NCI-H2029 treated with DMSO at 0.1 percent for 48 hours (cell line): ENCODE measurements at places on chromosomes 7 and 10.

DNA sequence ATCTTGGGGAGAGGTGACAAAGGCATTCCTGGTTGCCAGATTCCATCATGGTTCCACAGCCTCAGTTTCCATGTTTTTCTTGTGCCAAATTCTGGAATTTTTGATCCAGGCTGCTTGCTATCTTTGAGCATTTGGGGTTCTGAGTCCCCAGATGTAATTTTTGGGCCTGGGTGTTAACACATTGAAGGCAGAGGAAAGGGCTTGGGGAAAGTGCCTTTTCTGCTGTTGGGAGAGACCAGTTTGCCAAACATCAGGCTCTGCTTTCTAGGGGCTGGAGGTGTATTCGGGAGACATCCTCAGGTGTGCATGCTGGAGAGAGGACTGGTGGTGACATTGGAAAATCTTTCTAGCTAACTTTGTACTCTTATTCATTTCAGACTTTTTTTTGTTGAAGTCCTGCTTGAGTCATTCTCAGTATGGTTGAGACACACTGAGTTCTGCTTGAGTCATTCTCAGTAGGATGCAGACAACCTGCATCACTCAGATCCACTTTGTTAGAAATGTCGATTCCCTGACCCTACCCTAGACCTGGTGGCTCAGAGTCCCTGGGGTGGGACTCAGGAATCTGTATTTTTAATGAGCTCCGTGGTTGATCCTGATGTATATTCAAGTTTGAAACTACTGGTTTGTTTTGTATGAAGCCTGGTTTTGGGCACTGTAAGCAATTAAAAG, 101.0 kb downstream of the LRMDA start:
- no peak for DNase-seq

DNA sequence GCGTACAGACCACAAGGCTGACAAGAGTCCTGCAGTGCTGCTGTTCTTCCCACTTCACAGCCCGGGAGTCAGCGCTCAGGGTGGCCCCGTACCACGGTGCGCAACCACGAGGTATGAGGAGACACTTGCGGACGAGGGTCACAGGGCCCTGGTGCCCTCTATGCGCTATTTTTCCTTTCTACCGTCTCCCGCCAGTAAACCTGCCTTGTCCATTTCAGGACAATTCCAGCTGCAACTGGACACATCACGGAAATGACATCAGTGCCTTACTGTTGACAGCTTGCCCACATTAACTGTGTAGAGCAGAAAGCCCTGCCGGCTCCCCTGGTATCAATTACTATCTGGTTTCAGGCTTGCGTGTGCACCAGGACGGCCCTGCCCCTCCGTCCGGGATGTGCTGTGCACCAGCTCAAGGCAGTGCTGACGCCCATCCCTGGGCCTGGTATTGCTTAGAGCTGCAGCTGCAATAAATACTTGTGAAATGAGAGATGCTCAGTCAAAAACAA, 65.1 kb downstream of the ZRANB1 start:
- DNase-seq: no peak

DNA sequence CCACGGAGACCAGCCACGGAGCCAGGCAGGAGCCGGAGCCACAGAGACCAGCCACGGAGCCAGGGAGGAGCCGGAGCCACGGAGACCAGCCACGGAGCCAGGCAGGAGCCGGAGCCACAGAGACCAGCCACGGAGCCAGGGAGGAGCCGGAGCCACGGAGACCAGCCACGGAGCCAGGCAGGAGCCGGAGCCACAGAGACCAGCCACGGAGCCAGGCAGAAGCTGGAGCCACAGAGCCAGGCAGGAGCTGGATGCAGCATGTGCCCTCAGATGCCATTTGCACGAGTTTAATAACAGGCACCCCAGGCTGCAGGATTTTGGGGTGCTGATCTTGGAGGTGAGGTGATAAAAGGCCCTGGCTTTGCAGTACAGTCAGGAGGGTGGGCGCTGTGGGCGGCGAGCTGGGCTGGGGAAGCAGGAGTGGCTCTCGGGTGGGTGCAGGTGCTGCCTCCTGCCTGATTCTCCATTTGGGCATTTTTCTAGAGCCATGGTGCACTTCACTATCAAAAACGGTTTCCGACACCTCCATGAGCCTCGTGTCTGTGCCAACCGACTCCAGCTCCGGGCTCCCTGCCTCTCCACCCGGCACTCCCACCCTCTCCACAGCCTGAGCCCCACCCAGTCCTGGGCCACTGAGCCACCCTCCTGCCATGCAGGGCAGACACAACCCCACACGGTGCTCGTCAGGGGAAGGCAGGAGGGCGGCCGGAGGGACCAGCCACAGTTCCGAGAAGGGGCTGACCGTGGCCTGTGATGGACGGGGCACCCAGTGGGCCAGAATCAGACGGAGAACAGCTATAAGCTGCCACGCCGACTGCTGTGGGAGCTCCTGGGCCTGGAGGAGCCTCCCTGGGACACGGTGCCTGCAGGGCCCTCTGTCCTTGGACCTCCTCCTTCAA, 40.8 kb upstream of the NKX6-2 start:
- no peak for DNase-seq

- no peak for DNase-seq
Measured at GRCh38 chr7:133436014-133436428, 183.1 kb downstream of the EXOC4 start.

GRCh38 chr7:19296617-19297016, 151.4 kb upstream of the FERD3L start:
- no peak for DNase-seq

DNA sequence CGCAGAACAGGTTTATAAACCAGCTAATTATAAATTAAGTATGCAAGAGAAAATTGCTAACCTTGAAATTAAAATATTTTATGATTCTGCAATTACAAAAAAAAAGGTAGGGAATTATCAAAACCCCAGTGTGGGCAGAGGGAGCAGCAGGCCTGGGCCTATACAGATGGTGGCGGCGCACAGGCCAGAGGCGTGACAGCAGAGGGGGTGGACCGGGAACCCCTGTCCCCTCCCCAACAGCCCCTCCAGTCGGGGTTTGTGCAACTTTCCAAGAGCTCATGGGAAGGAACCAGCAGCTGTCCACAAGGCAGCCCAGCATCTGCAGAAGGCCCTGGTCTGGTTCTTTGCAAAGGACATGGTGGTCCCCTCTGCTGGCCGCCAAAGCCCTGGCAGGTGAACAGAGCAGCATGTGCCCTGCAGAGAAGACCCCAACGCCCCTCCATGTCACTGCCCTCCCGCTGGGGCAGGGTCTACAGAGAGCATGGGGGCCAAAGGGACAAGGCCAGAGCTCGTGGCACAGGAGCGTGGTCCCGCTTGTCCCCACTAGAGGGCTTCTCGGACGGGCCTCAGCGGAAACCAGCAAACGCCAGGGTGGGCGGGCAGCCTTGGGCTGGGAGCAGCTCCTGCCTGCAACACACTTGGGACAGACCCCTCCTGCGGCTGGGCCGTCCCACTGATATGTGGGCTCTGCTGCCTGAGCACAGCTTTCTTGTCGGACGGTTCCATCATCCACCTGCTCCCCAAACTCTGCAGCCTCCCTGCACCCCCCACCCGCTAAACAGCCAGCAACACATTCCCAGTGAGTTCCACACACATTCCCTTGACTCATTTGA, 75.1 kb downstream of the EBF3 start:
- no peak for DNase-seq
